NCI-H1930 (cell line): ENCODE measurements at places on chromosomes 2 and 18.

GRCh38 chr2:21291426-21291825 lies 167.7 kb downstream of the TDRD15 start:
- DNase-seq: no peak

- DNase-seq: no peak
These were observed 115.4 kb downstream of the KYNU start for GRCh38 chr2:142992840-142993239.

- DNase-seq: no peak
These were observed 1191.2 kb downstream of the CNTNAP5 start for GRCh38 chr2:125216321-125216720.

GRCh38 chr2:61295981-61296380 lies 134.0 kb downstream of the C2orf74 start:
- no peak for DNase-seq

GRCh38 chr2:202100176-202100575 lies 27.1 kb downstream of the KIAA2012 start:
- no peak for DNase-seq

- no peak for DNase-seq
These were observed 16.0 kb downstream of the LANCL1 start for GRCh38 chr2:210460322-210461227.

GRCh38 chr2:181984814-181985631 lies 630 bp upstream of the PPP1R1C start:
- DNase-seq: no peak

GRCh38 chr18:44941516-44941915 lies 260.8 kb downstream of the SETBP1 start:
- DNase-seq: no peak

GRCh38 chr2:72198532-72199241 lies 51.0 kb upstream of the CYP26B1 start:
- DNase-seq: no peak

DNA sequence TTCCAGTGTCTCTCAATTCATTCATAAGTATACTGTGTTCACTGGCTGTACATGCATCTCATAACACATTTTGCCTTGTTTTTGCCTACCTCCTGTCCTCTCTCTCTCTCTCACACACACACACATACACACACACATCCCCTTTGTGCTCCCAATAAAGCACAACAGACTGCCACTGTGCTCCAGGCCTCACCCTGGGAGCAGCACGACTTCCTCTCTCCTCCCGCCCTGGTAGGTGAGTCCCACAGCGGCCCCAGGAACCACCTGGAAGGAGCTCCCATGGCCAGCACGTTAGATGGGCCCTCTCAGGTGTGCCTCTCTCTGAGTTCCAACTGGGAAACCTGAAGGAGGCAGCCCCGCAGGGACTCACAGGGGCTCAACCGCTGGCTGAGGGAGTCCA lies 65.4 kb downstream of the MARCHF4 start:
- no peak for DNase-seq

DNA sequence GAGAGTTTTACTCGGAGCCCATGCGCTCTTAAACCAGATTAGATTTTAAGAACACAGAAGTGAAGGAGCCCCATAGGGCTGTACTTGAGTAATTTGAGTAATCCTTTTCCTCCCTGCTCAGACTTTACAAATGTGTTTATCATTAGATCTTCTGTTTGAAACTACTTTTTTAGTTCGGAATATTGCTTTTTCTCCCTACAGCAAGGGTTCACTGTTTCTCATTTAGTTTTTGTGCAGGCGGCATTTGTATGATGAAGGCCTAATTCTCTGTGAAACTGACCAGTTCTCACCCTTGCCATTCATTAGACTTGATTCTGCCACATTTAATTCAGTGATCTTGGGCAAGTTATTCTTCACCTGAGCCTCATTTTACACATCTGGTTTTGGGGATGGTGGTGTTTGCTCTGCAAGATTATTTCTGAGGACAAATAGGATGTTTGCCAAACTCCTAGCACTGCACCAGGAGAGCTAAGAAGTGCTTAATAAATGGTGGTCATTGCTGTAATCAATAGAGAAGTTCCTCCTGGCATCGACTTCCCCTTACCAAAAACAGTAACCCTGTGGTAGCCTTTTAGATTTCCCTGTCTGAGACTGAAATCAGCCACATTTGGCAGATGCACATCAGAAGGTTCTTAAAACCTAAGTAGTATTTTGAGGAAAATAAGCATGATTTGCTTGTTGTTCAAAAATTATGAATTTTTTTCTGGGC lies 2.2 kb downstream of the B3GNT2 start:
- no peak for DNase-seq

- no peak for DNase-seq
These were observed 135.0 kb downstream of the INHBB start for GRCh38 chr2:120480903-120481445.

DNA sequence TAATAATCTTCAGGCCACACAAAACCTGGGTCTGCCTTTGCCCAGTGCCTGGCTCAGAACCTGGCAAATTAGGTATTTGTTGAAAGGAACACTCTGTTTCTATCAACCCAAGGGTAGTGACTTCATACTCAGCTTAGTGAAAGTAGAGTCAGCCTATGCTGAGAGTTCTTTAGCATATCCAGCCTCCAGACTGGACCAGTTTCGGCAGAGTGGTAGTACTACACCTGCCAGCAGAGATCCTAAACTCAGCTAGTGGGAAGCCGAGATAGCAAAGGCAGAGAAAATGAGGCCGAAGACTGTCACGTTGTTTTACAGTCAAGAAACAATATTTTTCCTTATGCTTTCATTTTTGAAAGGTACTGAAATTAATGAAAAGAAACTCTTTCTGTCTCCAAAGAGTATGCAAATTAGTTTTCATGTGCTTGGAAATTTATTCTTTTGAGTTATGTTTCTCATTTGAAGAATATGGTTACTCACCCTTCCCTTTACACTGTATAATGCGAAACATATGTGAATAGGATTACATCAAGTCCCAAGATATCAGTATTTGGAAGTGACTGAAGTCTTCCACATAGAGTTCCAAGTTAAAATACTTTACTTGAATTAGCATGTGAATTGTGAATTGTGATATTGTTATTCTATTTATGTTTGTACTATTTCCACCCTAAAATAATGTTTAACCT lies 52.2 kb upstream of the UGP2 start:
- DNase-seq: no peak

DNA sequence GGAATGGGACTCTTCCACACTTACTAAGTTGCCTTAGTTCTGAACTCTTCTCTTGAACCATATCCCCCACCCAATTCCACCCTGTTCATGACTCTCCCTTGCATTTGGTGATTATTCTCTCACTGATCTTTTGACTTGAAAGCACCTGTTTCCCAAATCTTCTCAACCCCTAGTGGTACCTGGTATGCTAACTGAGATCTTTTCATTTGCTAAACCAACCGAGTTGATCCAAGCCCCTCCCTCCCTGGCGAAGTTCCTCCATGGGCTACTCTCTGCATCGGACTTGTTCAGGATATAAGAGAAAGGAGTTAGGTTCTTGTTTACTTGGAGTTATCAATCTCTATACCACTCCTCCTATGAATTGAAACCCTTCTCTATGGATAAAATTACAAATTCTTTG lies 593.5 kb downstream of the BCL11A start:
- no peak for DNase-seq

DNA sequence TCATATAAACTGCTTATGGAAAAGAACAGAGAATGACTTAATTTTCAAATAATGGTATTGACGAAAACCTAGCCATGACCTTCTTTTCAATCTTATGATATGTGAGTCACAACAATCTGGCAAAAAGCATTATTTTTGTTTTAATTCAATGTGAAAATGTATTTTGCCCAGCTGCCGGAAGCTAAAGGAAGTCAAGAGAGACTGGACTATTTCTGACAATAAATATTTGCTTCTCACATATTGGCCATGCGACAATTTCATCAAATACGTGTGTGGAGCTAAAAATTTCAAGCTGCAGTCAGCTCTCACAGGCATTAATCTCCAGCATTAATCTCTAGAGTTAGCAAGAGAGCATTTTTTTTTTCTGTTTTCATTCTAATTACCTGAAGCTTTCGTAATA lies 881.0 kb downstream of the CPS1 start:
- no peak for DNase-seq
